Gastroesophageal sphincter (tissue), 4 donors: ENCODE measurements at places on chromosomes 3 and 15.

GRCh38 chr3:84547971-84548970 lies 410.5 kb upstream of the CADM2 start:
- ATAC-seq: peak; percentile 53

DNA sequence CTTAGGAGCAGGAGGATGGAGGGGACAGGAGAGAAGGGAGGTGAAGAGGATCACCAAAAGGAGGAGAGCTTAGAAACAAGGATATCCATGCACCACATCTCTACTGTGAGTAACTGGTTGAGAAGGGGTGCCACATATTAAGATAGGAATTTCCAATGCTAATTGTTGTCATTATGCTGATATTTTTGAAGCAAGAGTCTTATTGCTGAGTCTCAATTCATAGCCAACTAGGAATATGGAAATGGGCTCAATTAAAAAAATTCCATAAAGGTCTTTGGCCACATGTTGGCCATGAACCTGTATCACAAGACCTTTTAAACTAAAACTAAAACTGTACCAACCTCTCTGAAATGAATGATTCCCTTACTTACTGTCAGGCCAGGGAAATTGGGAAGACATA lies 642.6 kb downstream of the MAGI1 start:
- ATAC-seq: no peak

DNA sequence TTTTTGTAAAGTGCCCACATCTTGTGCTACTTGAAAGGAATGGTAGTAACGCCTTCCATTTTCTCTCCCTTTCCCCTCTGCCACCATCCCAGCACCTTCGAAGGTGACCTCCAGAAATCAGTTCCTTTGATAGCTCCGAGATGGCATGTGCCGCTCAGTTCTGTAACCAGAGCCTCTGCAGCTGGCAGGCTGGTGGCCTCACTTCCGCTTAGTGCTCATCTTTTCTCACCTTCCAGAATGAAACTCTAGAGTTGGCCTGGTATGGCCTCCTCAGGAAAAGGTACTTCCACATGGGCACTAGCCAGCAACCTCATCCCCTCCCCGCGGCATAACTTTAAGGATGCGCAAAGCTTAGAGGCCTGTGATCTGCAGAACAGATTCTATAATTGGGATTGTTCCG lies 38.8 kb downstream of the ETV5 start:
- no peak for ATAC-seq

- no peak for ATAC-seq
Observed at GRCh38 chr3:109784285-109784684, 446.9 kb upstream of the DPPA4 start.

DNA sequence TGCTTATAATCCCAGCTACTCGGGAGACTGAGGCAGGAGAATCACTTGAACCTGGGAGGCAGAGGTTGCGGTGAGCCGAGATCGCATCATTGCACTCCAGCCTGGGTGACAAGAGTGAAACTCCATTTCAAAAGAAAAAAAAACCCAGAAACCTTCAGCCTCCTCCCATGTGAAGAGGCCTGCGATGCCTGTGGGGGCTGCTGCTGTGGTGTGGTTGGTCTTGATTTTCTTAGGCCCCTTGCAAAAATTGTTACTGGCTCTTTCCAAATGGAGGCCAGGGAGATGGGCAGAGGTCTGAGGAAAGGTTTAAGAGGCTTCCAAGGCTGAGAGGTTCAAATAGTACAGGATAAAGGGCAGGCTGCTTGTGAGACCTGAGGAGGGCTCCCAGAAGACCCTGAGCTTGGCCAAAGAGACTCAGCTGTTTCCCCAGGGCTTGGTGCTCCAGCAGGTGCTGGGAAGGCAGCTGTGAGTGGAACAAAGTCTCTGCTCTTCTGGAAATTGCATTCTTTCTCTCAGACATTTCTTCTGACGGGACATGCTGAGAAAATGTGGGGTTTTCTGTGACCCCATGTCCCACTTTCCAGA lies 18.4 kb downstream of the GCSAM start:
- ATAC-seq: no peak

GRCh38 chr3:187967993-187968392 lies 186.0 kb upstream of the LPP start:
- ATAC-seq: no peak

- ATAC-seq: no peak
Observed at GRCh38 chr3:62942764-62943163, 67.5 kb upstream of the CADPS start.

- no peak for ATAC-seq
Observed at GRCh38 chr3:183202004-183202722, 39.6 kb upstream of the LAMP3 start.

DNA sequence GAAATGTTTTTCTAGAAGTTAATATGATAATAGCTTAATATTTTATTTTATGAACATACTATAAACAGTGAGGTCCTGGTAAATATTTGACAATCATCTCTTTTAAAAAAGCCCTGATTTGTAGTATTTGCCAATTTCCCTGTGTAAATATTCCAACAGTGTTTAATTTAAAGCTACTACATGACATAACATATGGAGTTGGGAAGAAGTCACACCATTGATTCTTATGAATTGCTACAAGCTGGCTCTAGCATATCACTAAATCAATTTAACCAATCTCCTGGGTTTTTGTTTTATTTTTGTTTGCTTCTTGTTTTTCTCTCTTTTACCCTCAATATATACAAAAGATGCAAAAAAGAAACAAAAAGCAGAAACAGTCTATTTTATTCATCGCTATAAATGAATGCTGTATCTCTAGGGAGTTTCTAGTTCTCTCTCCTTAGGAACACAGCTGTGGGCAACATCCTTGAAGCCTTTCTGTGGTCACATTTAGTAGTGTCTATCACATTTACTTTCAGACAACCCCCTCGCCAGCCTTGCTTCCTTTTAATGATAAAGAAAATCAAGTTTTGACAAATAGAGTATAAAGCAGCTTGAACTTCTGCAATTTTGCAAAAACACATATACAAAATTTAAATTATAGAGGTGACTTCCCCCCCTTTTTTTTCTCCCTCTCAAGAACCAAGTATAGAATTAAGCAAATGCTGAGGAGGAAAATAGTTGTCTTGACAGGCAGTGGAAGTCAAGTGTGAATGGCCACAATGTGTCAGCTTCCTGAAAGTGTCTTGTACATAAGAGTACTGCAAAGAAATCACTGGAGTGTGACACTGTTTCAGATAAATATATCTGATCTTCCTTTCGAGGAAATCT lies 21.4 kb downstream of the CCR1 start:
- ATAC-seq: no peak
